T-helper 2 cell treated with Interferon-gamma antibody and Interleukin-4, amounts not matched to agents 5 μg/mL and 100 μg/mL, for 36 hours (primary cell): ENCODE measurements at places on chromosomes 1 and 21.

DNA sequence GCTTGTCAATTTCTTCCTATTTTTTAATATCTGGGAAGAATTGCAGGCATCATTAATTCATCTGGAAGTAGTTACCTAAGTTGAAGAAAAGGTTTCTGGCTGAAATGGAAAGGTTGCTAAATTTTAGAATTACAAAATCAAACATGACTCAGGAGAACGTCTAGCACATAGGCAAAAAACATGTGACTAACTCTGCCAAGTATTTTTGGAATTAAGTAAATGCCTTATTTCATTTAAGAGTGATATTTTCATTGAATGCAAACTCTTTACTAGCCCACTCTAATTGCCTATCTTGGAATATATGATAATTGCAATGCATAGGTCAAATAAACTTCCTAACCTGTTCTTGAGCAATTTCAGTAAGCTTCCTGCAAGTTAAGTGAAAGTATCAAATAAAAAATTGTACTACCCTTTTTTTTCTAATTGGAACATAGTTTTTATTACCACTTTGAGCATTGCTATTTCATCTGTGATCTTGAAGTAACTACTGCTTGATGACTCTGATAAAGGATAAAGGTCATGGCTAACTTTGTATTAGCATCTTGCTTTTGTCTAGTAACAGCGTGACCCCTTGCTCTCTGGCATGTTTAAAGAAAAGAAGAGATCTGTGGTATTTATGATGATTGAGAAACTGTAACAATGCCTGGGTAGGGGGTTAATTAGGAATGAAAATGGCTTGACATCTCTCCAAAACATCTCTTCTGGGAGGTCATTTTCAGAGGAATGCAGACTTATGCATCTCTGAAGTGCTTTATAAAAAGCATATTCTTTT is 208.3 kb upstream of the NCAM2 start:
- DNase-seq = no peak

GRCh38 chr1:66073388-66073787 is 280.7 kb downstream of the PDE4B start:
- DNase-seq = no peak

- no peak for DNase-seq
Observed at GRCh38 chr1:72296501-72296900, 14.2 kb upstream of the NEGR1 start.

DNA sequence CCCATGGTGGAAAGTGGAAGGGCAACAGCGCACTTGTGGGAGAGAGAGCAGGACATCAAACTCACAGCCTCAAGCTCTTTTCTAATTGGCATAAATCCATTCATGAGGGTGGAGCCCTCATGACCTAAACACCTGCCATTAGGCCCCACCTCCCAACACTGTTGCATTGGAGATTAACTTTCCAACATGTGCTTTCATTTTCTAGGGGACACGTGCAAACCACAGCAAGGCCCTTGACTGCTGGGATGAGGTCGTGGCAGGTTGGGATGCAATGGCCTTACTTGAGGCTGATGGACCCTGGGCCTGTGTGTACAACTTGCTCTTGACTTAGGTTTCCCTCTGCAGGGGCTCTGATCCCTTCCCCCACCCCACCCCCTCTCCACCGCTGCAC is 35.9 kb upstream of the NEK2 start:
- DNase-seq = no peak

DNA sequence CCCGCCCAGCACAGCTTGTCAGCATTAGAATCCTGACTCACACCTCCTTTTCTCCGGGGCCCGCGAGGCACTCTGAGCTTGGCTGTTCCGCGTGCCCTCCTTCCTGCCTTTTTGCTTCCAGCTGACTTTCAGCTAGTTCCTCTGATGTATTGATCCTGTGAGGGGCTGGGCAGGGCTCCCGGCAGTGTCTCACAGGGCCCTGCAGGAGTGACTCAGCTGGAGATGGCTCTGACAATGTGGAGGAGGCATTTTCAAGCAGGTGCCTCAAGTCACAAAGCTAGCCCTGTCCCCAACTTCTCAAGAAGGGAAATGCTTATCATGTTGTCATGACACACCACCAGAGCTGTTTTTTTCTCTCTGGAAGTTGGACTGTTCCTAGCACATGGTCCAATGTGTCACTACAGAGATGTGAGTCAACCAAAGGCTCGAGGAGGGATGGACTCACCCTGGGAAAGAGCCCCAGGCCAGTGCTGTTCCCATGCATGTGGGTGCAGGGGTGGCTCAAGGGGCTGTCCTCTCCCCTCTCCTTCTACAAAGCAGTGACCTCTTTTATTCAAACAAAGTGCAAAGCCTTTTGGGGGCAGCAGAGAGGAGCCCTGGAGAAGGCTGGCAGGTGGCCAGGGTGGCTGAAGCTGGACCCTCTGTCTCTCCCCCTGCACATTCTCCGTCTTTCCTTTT is 30.6 kb downstream of the SYT6 start:
- no peak for DNase-seq

GRCh38 chr1:213194855-213195254 is 143.8 kb downstream of the RPS6KC1 start:
- no peak for DNase-seq

GRCh38 chr1:243575070-243575469 is 275.0 kb downstream of the AKT3 start:
- DNase-seq = no peak
